A549 treated with Mapracorat at 1 μM for 4 hours (cell line): ENCODE measurements at places on chromosomes 3 and 15. TPM values are rescaled to one million over a fixed set of nuclear protein-coding genes. Genes with fewer than 3 reads are reported as not detected.

Gene DPPA2
- total RNA-seq, result not detected in 5 replicates

Gene SORD
- total RNA-seq, result 29.8 to 37.5 TPM (median 32.2 TPM) in 5 replicates

Gene SLC27A2
- total RNA-seq, result 30.9 to 37.7 TPM (median 33.0 TPM) in 5 replicates

Gene AADACL2
- total RNA-seq, result not detected in 5 replicates

Gene GOLGA8S
- 0.10 to 0.23 TPM (median 0.18 TPM) in 5 replicates for total RNA-seq

Gene NLGN1
- not detected in 5 replicates for total RNA-seq
